ENCODE measurements at places on chromosomes 11 and 22.

DNA sequence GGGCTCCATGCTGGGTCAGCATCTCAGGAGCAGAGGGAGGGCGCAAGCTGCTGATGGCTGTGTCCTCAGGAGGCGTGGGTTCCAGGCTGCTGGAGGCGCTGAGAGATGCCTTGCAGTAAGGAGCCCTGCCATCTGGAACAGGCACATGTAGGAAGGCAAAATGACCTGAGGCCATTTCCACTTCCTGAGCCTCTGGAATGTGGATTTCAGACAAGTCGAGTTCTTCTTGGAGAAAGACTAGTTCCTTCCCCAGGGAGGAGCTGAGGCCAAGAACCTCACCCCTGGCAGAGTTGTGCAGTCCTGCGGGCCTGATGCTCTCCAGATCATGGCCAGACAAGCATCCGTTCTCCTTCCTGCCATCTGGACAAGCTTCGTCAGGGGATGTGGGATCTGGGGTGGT lies 19.3 kb downstream of the HPS4 start:
- no peak for DNase-seq

DNA sequence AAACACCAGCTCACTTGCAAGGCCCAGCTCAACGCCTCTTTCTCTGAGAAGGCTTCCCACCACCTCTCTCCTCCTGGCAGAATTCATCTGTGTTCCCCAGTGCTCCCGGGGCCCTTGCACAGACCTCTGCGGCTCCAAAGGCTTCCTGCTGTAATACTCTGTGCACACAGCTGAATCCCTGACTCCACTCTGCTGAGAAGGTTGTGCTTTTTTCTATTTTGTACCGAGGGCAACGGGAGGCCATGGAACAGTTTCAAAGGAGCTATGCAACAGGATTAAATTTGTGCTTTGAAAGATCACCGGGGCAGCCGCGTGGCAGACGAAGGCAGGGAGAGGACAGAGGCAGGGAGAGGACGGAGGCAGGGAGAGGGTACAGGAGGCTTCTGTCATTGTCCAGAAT lies 49.2 kb upstream of the SYT7 start:
- no peak for DNase-seq

DNA sequence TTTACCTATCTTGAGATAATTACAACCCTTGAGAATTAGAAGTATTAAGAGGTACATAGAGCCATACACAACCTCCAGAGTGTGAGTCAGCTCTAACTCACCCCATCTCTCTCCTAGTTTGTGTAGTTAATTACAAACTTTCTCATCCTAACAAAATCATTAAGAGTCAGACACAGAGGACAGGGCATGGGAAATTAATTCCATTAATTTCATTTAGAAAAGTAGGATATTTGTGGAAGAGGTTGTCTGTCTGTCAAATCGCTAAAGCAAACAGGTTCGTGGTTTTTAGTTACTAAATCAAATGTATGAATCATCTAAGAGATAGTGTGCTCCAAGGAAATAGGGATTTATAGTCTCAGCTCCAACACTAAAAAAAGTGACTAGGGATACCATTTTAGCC lies 1261.4 kb upstream of the TENM4 start:
- DNase-seq: no peak

GRCh38 chr22:28927630-28928029 lies 44.3 kb downstream of the ZNRF3 start:
- no peak for DNase-seq

GRCh38 chr11:34052036-34052607 lies 591 bp downstream of the CAPRIN1 start:
- peak; percentile 74 for DNase-seq

- no peak for DNase-seq
Measured at GRCh38 chr11:93724089-93724488, 17.2 kb downstream of the TAF1D start.

DNA sequence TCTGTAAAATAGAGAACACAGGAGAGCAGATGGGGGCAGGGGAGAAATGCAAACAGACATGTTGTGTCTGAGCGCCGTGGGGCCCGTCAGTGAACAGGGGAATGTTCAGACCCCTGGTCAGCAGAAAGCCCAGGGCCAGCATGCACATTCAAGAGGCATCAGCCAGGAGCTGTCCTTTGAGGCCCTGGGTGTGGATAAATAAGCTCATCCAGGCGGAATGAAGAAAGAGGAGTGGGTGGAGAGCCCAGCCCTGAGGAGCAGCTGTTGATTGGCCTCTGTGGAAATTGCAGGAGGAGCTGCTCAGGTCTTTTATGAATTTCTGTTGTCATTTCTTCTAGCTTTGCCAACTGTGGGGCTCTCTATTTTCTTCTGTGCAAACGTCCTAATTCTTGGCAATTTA lies 49.7 kb upstream of the CECR2 start:
- DNase-seq: no peak

DNA sequence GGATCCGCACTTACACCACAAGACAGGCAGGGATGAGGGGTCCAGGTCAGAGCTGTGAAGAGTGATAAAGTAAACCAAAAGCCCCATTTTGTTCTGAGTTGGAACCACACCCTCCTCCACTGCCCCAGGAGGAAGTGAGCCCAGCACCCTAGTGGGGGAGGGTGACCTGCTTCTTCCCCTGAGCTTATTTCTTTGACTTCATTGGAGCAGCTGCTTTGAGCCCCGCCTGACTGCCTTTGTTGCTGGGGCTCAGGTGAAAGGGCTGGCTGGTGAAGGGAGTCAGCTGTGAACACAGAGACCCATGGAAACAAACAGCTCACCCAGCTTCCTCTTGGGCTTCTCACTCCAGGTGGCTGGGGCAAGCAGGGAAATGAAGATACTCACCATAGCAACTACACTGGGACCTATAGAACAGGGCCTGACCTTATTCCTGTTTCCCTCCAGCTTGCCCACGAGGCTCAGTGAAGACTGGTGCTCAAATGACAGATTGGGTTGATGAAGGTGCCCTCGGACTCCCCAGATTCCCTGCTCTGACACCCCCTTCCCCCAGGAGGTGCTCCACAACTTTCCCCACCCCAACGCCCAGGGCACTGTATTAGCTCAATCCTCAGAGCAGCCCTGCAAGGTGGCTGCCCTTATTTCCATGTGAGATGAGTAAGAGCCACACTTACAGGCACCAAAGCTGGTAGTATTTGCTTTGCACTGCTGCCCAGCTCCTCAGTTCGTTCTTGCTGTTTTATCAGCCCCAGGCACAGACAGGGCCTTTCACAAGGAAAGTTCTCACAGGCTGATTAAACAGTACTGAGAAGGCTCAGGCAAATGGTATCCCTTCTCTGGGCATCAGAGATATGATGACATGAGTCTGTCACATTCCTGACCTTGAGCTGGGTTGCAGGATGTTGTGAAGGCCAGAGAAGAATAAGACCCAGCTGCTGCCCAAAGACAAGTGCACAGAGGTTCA lies 2.4 kb downstream of the UCP2 start:
- peak; percentile 69 for DNase-seq

- DNase-seq: no peak
Measured at GRCh38 chr11:45988921-45989320, 66.5 kb downstream of the LARGE2 start.

DNA sequence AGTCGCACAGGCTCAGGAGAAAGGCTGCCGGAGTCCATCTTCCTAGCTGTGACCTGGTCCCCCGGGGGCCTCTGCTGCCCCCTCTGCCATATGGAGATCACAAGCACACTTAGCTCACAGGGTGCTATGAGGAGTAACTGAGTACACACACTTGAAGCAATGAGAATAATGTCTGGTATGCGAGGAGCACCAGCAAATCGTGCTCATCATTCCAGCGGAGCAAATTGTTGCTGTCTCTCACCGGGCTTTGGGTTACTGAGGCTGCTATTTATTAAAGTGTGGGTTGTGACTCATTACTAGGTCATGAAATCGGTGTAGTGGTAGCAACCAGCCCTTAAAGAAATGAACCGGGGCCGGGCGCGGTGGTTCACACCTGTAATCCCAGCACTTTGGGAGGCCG lies 48.1 kb upstream of the EIF3D start:
- no peak for DNase-seq

DNA sequence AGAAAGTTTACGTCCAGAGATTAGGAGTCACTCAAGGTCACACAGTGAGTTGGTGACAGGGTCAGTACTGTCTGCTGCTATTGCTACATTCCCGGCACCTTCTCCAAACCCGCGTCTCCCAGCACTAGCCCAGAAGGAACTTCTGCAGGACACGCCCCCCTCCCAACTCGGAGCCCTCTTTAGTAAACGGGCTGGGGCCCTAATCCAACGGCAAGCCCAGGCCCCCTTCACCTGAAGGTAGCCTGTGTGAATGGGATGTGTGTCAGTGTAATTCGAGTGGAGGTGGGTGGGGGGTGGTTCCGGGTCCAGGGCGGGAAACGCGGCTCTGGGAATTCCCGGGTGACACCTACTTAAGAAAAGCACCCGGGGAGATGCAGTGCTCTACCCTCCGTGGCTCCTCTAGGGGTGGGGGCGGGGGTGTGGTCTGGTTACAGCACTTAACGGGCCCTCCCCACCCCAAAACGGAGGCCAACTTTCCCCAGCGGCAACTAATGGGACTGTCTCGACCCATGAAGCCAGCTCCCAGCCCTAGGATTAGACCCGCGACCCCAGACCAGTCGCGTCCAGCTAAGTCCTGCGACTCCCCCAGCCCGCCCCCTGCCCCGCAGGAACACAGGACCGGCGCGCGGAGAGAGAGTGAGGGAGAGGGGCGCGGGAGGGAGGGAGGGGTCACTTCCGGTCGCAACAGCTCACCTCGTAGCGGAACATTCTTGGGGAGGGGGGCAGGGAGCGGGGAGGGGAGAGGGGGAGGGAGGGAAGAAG lies 468 bp downstream of the PATL1 start:
- peak; percentile 31 for DNase-seq

DNA sequence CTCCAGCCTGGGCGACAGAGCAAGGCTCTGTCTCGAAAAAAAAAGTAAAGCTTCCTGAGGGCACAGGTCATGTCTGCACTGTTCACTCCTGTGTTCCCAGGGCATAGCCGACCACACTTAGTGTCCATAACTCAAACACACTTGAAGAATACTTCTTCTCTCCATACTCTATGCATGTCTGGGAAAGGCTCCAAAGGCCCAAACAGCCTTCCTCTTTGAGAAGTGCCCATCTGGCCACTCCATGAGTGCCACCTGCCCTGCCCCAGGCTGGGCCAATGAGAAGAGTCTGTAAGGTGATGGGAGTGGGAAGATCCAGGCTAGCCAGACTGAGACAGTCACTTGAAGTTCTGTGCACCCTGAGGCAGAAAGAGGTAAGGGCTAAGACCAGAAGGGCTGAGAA lies 24.7 kb downstream of the DGCR2 start:
- DNase-seq: no peak

GRCh38 chr11:72661486-72661885 lies 12.7 kb downstream of the PDE2A start:
- no peak for DNase-seq

GRCh38 chr11:19753451-19754106 lies 40.9 kb downstream of the NAV2 start:
- DNase-seq: no peak

- no peak for DNase-seq
Measured at GRCh38 chr11:44434191-44434590, 124.3 kb upstream of the ALX4 start.

DNA sequence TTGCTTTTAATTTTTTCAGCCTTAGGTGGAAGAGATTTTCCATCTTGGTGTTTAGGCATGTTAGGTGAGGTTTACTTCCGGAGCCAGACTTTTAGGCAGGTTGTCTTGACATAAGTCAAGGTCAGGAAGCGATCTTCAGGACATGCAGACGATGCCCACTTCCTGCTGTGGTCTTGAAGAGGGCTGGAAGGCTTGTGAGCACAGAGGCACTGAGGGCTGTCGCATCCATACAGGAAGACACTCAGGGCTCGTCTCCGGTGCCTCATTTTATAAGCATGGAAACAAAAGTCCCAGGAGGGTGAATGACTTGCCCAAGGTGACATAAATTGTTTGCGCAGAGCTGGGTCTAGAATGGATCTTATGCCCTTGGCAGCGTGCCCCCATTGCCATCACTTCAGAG lies 30.8 kb downstream of the MARK2 start:
- DNase-seq: no peak

GRCh38 chr22:48478529-48479265 lies 1349.0 kb downstream of the BRD1 start:
- no peak for DNase-seq

GRCh38 chr22:22820076-22820475 lies 67.5 kb upstream of the IGLL5 start:
- no peak for DNase-seq

GRCh38 chr11:61777234-61778090 lies 14.9 kb downstream of the TMEM258 start:
- no peak for DNase-seq

- DNase-seq: no peak
Measured at GRCh38 chr11:120335556-120335907, 681 bp upstream of the ARHGEF12 start.

- no peak for DNase-seq
Measured at GRCh38 chr22:46099740-46100139, 50.6 kb upstream of the PPARA start.

DNA sequence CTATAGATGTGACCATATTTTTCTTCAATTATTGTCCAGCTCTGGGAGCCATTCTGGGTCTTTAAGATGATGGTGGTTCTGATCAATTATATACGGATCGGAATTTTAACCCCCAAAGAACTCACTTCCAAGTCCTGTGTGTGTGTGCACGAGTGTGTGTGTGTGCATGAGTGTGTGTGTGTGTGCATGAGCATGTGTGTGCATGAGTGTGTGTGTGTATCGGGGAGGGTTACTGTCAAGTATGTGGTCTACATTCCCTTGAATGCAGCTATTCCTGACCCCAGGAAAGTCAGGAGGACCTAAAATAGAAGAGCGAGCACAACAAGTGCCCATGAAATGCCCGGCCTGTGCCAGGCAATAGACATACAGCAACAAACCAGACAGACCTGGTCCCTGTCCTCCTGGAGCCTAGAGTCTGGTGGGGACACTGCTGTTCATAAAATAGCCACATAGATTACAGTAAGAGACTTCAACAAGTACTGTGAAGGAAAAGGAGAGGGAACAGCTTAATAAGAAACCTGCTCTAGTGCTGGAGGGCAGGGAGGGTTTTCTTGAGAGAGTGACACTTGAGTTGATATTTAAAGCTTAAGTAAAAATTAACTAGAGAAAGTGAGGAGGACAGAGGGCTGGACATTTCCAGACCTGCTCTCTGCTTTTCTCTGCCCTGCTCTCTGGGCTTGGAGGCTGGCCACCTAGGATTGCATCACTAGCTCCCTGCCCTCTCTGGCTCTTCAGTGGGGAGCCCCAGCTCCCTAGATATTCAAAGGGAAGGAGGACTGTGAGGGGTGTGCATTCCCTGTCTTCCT lies 66.1 kb upstream of the SPON1 start:
- DNase-seq: no peak

DNA sequence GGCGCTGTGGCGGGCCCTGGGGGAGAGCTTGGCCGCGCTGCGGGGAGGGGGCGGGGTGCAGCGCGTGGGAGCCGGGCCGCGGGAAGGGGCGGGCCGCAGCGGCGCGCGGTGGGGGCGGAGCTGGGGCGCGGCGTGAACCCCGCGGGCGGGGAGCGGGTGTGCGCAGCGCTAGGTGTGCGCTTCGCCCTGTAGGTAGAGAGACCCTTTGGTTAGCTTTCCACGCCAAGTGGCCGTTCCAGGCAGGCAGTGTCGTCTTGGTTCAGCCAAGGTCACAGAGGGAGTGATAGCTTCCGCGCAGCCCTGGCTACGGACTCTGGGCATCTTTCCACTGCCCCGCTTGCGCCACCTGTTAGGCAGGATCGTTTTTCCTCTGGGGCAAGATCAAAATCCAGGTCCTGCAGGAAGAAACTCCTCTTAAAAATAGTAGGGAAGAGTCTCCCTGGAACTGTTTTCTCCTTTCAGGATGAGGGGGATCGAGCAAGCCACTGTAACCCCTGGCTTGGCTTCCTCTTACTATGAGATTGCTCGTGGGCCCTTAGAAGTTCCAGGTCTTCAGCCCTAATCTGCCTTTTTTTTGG lies 434 bp downstream of the BANF1 start:
- no peak for DNase-seq
